Prostate gland (tissue), 2 donors: ENCODE measurements at places on chromosomes 2 and 18. TPM values are rescaled to one million over a fixed set of nuclear protein-coding genes. Genes with fewer than 3 reads are reported as not detected.

GRCh38 chr18:32301976-32302743 lies 112.3 kb downstream of the MEP1B start:
- no peak for DNase-seq

DNA sequence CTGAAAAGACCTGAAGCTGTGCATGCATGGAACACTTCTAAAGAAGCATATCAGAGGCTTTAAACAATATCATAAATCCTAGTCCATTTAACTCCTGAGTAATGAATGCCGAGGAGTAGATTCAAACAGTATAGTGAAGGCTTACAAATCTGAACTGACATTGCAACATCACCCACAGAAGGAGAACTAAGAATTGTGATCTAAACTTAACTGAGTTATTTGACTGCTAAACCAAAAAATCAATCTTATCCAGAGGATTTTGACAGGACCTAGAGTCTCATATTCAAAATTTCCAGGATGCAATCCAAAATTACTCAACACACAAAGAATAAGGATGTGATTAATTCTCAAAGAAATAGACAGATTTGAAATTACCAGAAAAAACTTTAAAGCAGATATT lies 181.0 kb downstream of the SLC39A10 start:
- no peak for DNase-seq

GRCh38 chr2:239267288-239267951 lies 133.4 kb downstream of the HDAC4 start:
- peak; percentile 34 for DNase-seq

DNA sequence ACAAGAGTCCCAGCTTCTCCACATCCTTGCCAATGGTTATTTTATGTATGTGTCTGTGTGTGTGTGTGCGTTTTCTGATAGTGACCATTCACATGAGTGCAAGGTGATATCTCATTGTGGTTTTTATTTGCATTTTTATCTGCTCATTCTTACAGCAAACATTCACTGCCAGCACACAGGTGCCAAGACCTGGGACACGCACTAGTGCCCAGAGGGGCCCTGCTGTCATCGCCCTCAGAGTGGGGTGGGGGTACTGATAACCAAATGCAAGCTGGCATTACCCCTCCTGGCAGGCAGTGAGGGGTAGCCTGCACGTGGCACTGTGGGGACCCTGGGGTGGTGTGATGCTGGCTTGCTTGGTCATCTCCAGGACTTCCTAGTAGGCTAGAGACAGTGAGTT lies 285.4 kb downstream of the LPIN1 start:
- DNase-seq: no peak

The OSR1 gene
- total RNA-seq: 9.3 TPM
